ENCODE measurements at places on chromosomes 4 and X.

- DNase-seq: no peak
Measured at GRCh38 chrX:155891446-155892210, 10.5 kb downstream of the VAMP7 start.

- DNase-seq: no peak
Measured at GRCh38 chr4:106056914-106057313, 161.6 kb downstream of the NPNT start.

DNA sequence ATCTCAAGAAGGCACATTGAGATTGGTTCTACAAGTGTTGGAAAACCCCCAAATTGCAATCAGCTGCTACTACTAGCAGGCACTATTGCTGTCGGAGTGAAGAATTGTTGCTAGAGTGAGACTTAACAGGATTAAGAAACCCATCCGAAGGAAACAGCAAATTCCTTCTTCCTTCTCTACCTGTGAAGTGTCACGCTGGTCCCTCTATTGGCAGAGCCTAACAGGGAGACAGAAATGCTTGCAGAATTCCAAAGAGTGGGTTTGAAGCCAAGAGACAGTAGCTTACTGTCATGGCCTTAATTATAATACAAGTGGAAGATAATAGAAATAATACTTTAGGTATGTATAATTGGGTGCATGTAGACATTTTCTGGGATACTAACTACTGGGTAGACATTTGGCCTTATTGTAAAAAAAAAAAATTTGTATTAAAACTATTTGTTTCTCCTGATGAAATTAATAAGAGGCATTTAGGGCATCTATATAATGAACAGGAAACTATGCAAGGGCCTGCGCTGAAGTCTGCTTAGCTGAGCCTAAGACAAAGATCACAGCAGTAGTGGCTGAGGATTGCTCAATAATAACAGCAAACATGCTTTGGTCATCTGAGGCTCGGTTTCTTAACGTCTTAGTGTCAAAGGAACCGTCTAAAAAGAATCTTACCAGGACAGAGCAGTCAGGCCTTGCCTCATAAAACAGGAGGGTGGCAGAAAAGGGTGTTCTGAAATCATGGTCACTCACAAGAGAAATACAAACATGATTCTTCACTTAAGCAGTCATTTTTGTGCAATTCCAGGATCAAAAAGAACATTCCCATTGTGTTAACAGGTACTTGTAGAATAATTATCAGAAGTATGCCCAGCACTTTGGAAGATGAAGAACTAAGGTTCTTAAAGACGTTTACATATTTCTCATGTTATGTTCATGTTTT lies 40.8 kb downstream of the FAM241A start:
- no peak for DNase-seq

GRCh38 chrX:129013574-129013973 lies 509.7 kb downstream of the SMARCA1 start:
- no peak for DNase-seq

DNA sequence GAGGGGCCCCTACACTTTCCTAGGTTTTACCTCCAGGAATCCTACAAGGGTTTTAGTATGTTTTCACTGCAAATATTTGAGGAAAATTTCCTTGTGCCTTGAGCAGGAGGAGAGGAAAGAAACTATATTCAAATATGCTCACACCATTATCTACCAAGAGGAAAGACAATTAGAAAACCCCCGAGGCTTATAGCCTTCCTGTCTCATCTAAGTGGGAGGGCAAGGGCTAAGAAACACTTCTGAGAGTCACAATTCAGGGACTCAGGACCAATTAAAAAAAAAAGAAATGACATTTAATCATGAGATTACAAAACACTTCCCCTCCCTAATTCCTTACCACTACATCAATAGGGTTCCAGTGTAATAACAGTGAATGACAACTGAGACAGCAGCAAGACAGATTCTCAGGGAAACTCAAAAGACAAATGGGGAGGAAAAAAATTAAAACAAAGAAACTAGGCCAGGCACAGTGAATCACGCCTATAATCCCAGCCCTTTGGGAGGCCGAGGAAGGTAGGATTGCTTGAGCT lies 45.6 kb downstream of the ATRX start:
- DNase-seq: no peak

DNA sequence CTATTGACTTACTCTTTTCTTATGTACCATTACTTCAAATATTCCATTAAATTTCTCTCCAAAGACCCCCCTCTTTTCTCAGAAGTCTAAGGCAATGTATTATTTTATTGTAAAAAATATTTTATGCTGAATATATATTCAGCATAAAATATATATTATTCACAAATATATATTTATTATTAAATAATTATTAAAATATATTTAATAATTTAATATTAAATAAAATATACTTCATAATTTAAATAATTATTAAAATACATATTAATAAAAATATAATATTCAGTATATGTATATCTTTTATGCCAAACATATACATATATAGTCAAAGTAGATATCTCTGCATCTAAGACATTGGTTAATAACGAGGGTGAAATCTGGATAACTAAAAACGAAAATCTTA lies 418.4 kb downstream of the GASK1B start:
- no peak for DNase-seq

DNA sequence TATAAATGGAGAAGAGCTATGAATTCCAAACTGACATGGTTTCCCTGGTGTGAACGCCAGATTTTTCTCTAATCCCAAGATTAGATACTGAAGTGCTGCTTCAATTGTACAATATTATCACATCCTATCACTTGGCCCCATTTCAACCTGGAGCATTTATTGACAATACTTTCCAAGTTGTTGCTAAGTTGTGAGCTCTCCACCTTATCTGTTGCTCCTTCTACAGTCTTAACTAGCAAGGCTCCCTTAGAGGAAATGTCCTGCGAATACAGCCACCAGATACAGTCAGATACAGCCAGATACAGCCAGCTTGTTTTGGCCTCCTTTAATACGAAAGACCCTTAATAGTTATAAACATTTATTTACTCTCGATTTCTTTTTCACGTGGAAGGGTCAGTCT lies 466.3 kb upstream of the FAM241A start:
- no peak for DNase-seq

DNA sequence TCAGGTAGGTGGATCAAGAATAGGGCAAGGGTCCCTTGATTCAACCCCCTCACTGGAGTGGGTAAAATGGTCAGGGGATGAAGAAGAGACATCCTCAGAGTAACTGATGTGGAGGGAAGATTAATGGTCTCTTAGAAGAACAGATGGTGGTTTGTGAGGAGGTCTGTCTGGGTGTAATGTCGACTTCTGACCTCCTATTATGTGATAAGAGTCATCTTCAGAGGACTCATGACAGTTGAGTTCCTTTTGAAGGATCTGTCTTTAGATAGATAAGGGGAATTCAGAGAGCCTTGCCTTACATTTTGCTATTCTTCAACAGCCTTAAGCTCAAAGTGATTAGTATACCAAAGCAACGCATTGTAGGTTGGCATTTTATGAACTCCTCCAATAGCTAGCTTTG lies 27.1 kb upstream of the MAGEA8 start:
- DNase-seq: no peak

GRCh38 chrX:10579112-10580011 lies 41.0 kb downstream of the MID1 start:
- DNase-seq: no peak

DNA sequence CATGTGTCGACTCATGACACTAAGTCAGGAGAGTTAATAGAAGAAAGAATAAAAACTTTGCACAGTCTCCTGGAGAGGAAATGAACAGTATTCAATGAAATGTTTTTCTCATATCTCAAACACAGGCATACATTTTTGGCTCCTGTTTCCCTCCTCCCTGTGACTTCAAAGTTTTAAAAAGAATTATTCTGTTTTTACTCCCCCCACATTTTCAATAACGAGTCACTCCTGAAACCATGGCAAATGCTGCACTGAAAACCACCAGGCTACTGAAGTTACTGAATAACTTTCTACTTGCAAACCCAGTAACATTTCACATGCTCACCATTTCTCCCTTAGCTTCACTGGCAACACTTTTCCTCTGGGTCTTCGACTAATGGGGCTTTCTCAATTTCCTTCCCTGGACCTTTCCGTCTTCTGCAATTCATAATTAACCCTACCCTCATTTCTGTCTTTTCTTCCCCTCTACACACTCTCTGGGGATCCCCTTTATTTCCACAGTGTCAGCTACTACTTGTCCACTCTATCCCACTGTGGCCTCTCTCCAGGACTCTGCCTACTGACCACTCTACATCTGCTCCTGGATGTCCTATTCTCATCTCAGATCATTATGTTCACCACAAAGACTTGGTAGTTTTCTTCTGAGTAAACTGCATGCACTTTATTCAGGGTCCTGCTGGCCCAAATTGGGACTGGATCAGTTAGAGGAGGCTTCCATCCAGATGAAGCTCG lies 225.8 kb upstream of the ETNPPL start:
- no peak for DNase-seq

- no peak for DNase-seq
Measured at GRCh38 chr4:128869776-128870509, 60.4 kb downstream of the JADE1 start.

DNA sequence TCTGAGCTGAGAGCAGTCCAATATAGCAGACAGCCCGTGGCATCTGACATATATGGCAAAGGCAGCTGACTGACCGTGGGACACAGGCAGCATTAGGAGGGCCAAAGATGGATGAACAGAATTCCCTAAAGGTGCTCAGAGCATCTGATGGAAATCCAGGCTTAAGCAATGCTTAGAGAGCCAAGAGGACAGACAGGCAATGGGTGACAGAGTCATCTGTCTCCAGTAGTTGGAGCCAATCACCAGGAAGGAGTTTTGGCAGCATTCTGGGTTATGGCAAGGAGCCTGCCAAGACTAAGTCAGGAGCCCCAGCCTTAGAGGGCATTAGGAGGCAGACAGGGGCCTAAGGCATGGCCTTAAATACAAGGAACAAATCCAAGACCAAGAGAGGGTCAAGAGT lies 153.3 kb upstream of the USP9X start:
- no peak for DNase-seq

DNA sequence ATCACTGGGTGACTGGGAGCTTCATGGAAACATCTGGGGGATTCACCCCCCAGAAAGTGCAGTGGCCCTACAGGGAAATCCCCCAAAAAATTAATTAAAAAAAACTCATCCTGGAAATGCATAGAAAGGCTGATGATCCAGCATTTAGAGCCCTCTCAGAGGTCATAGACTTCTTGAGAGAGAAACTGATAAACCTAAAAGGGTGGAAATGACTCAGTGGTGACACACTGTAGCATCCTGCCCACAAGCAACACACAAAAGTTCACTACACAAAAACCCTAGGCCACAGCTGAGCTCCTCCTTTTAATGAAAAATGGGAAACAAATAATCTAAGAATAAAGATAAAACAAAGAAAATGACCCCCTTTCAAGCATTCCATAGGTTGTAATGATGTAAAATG lies 911.5 kb downstream of the GLUD2 start:
- no peak for DNase-seq
